Activated T-cell treated with anti-CD3 and anti-CD28 coated beads, Interleukin-2, amount 50 U/mL, for 48 hours (primary cell): ENCODE measurements at places on chromosomes 1 and 21.

DNA sequence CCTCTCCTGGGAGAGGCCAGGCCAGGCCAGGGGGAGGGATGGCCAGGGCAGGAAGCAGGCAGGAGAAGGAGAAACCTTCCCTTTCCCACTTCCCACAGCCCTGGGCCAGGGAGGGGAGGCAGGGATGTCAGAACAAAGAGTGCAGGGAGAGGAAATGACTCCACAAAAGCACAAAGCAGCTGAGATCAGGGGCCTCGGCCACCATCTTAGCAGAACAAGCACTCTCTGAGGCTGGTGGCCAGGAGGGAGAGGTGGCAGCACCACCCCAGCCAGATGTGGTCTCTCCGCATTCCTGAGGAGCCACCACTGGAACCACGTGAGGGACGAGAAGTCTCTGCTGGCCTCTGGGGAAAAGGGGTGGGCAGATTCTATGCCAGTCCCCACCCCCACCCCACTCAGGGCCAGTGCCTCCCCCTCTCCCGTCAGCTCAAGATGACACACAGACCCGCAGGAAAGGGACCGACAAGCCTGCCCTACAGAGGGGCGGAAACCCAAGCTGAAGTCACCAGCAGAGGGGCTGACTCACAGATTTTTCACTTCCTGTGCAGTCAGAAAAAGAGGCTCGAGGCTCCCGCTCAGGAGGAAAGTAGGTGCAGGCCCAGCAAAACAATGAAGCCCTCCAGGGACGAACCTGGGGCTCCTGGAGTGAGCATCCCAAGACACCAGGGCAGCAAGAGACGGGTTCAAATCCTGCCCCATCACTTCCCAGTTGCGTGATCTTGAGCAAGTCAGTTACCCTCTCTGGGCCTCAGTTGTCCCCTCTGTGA is 24.1 kb upstream of the ALDH4A1 start:
- DNase-seq, result peak; percentile 88

DNA sequence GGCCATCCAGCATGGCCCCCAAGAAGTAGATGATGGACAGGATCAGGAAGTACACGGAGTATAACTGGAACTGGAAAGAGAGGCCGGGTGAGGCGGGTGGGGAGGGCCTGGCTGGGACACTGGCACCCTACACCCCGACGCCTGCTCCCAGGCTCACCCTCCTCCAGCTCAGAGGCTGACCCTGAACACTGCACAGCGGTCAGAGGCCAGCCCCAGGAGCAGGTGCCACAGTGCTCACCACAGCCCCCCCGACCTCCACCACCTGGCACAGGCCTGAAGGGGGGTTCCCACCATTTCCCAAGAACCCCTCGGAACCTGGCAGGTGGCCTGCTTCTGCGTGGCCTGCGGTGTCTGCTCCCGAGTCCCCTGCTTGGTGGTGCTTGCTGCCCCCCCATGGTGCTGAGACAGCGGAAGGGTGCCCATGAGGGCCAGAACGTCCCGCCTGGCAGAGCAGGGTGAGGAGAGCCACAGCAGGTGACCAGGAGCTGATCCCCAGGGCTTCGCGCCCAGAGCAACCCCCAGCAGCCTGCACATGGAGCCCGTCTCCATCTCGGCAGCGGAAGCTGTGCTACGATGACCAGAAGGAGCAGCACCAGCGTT is 26.1 kb downstream of the SLC19A1 start:
- no peak for DNase-seq

DNA sequence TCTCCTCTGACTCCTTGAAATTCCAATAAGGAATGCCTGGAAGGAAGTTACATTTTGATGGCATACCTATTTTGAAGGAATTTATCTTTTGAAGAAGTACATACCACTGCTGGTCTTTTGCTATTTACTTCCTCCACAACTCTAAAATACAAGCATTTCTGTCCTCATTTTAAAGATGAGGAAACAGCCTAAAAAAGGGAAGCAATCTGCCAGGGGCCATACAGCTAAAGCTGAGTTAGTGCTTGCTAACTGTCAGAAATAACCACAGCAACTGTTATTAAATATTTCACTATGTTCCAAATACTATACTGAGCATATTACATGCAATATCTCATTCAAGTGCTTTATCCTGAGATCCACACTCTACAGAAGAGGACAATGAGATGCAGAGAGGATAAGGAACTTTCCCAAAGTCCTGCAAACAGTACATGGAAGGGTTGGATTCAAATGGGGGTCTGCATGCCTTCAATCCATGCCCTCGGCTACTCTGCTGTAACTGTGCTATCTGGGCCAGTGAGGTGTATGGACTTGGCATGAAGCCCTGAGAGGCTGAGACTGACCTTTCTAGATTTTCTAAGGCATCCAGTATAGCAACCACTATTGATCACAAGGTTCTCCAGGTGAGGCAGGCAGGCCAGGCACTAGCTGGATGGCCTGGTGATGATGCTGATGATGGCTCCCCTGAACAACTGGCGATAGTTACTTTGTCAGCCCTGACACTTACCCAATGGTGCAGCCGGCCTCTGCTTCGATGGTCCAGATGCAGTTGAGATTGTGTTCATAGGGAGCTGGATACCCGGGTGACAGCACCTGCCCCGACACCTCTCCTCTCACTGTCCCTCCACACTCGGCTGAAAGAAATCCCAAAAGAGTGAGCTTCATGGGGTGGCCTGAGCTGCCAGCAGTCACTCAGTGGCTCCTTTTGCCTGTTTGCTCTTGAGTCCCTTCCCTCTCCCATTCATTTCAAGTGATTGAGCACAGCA is 171.4 kb upstream of the HMGB4 start:
- DNase-seq, result no peak

- no peak for DNase-seq
Measured at GRCh38 chr1:117860896-117861610, 68.4 kb downstream of the GDAP2 start.
